ENCODE measurements at places on chromosomes 12 and 14.

- no peak for DNase-seq
Observed at GRCh38 chr12:96225044-96225855, 31.1 kb downstream of the ELK3 start.

DNA sequence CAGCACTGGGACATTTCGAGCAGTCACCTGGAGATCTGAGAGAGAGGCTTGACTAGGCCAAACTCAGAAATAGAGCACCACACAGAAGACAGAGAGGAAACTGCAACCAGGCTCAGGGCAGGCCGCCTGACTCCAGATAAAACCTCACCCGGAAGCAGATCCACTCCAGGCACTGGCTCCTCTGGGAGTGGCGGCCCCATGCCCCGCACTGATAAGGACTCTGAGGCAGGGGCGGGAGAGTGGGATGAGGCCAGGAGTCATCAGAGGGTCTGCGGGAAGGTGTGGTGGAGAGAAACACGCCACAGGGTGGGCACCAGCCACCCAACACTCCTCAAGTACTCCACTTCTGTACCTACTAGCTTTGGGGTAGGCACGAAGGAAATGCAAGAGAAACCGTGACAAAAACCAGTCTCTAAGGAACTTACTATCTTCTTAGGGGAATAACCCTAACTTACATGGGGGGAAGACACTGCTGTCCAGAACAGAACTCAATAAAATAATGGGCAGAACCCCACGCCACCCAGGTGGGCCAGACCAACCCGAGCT, 71.3 kb downstream of the CHGA start:
- DNase-seq, result no peak

DNA sequence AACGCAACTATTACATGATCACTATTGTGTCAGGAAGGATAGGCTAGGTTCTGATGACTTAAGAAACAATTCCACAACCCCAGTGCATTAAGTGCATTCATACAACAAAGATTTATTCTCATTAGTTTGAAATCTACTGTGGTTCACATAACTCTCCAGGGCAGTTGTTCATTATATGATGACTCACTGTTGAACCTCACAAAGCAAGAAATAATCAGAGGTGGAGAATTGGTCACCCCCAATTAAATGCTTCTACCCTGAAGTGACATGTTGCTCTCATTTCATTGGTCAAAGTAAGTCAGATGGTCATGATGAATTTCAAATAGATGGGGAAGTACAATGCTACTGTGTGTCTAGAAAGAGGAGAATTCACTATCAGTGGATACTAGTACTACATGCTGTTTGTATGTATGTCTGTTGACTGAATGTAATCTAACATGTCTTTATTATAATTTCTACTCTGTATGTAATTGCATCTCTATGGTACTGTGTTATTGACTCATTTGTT, 6.1 kb upstream of the HELB start:
- DNase-seq, result no peak

DNA sequence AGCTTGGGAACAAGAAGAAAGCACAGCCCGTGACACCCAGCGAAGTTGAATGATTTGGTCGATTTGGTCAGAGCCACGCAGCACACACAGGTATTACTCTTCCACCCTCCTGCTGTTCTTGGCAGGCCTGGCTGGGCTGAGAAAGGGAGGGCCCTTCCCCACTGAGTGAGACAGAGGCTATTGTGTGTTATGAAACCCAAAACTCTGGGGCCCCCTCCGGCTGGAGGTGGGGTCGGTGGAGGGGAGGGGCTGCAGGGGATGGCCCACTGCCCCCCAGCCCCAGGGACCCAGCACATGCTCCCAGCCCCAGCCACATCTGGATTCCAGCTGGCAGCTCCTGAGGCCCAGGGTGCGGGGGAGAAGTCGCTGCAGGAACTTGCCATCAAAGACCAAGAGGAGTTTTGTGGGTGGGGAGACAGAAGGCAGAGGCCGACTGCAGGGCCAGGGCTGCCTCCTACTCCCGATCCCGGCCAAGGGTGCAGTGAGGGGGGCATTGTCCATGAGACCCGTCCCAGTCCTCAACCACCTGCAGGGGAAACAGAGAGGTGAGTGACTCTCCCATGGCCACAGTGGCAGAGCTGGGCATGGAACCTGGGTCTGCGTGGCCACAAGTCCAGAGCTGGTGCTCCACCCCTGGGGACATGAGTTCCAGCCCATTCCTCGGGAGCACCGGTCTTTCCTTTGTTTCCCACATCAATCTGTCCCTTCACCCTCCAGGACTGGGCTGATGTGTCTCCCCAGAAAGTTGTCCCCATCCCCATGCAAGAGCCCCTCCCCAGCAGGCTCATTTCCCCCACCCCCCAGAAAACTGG, 8.7 kb downstream of the TMEM119 start:
- no peak for DNase-seq

DNA sequence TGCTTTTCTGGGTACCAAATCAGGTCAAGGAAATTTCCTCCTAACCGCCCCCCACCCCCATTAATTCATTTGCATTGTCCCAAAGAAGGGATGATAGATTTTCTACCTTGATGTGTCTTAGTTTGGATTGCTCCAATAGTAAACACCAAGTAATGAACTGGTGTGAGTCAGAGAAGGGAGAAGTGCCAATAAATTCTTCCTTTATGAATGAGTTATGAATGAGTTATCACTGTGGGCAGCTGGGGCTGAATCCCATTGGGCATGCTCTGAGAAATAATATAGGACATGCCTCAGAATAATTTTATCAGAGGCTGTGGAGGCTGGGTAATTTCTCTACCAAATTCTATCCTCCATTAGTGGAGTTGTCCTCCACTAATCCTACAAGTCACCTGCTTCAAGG, 277.9 kb upstream of the FLRT2 start:
- DNase-seq, result no peak

- no peak for DNase-seq
Observed at GRCh38 chr12:2323532-2324255, 270.9 kb downstream of the CACNA1C start.

DNA sequence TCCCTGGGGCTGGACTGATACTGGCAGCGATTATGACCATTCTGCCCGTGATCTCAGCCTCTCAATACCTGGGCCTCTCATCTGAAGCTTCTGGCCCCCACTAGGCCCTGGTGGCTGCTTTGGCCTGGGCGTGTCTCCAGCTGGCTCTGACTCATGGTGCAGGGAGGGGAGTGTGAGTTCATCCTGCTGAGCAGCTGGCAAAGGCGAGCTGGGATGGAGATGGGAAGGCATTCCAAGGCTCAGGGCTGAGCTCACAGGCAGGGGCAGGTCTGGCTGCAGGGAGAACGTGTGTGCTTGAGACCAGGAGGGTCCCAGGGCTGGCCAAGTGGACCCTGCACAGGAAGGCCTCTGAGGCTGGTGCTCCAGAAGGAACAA, 221.8 kb downstream of the TMEM121 start:
- DNase-seq, result no peak

GRCh38 chr14:55650992-55651391, 71.0 kb downstream of the KTN1 start:
- DNase-seq, result no peak

GRCh38 chr12:63876980-63877379, 32.5 kb downstream of the SRGAP1 start:
- DNase-seq, result no peak

DNA sequence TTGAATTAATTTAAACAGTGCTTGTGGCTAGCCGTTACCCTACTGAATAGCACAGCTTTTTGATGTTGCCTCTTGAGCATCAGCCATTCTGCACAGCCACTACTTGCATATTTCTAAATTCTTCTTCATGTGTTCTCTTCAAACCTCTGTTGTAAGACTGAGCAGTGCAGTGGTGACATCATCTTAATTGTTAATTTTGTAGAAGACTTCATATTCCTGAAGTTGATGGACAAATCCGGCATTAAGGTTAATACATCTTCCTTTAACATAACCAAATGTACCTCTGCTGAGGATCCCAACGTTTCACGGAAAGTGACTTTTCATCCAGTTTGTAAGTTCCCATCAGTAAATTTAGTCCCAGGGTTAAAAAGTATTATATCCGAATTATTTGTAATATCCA, 25.6 kb downstream of the SENP1 start:
- DNase-seq, result no peak

GRCh38 chr14:77088219-77088618, 9.8 kb upstream of the CIPC start:
- no peak for DNase-seq

- no peak for DNase-seq
Observed at GRCh38 chr14:95601650-95602049, 66.8 kb downstream of the GLRX5 start.

DNA sequence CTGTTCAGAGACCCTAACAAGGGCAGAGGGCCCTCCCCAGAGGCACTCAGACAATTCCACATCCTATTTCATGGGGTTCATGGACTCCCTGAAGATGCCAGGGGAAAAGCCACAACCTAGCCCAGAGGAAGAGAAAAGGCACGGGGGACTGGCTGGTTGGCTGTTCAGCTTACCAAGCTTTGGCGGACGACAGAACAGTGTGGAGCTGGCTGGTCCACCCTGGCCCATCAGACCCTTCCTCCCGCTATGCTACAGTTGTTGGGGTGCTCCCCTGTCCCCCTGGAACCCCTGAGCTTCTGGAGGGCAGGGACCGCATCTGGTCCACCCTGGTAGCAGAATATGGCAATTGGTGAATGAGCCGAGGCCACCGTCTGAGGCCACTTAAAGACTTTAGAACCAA, 6.3 kb downstream of the TESC start:
- no peak for DNase-seq

DNA sequence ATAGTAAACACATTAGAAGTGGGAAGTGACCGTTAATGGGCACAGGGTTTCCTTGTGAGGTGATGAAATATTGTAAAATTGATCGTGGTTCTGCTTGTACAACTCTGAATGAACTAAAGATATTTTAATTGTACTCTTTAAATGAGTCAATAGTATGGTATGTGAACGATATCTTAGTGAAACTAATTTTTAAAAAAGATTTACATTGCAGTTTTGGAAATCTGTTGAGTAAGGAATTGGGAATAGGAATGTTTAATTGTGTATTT, 1.7 kb downstream of the ZNF410 start:
- DNase-seq, result no peak

DNA sequence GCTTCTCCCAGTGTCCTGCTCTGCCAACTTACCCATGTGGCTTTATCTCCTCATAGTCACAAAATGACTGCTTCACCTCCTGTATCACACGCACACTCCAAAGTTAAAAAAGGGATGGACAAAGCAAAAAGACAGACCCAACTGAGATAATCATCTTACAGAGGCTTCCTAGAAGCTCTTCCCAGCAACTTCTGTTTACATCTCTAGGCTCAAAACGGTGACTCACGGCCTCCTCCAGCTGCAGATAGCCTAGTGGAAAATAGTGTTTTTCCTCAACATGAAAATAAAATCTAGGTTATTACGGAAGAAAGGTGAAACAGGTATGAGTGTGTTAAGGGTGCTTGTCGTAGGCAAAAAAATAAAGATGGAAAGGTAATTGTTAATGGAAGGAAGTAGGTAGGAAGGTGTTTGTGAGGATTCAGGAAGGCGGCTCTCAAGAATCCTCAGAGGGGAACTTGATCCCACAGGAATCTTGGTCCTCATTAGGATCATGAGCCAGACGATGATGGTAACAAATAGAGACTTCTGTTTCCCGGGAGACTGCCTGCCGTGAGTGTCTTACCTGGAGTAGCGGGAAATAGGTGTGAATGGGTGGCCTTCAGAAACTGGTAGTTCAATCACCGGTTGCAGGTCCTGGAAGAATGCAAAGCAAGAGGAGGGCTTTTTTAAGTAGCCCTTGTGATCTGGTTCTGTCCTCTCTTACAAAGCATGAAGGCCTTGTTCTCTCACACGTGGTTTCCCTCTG, 487.5 kb upstream of the TMEM132C start:
- DNase-seq, result no peak

- no peak for DNase-seq
Observed at GRCh38 chr14:75822522-75823141, 159.2 kb downstream of the TGFB3 start.

- DNase-seq, result no peak
Observed at GRCh38 chr14:105093038-105093430, 27.8 kb upstream of the GPR132 start.

- DNase-seq, result no peak
Observed at GRCh38 chr12:96265400-96265799, 71.2 kb downstream of the ELK3 start.

DNA sequence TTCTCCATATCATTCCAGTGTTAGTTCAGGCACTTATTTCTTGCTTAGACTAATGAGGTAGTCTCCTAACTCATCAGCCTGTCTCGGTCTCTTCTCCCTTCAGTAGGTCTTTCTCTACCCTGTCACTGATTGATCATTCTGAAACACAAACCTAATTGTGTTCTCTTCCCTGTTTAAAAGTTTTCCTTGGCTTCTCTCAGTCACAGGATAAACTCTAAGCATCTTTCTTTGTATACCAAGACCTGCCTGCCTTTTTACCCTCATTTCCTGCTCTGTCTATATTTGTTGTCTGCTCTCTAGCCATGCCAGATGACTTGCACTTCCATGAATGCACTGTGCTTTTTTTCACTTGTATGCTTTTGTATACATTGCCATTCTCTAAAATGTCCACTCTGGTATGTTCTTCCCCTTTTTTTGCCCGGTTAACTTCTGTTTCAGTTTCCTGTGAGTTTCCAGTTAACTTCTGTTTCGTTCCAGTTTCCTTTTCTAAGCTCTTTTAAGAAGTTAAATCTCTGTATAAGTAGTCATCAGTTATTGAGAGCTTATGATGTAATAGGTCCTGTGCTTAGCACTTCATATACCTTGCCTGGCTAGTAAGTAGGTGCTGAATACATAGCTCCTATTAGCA, 12.8 kb downstream of the DIP2B start:
- DNase-seq, result no peak

GRCh38 chr12:89861086-89861485, 152.4 kb upstream of the ATP2B1 start:
- no peak for DNase-seq

DNA sequence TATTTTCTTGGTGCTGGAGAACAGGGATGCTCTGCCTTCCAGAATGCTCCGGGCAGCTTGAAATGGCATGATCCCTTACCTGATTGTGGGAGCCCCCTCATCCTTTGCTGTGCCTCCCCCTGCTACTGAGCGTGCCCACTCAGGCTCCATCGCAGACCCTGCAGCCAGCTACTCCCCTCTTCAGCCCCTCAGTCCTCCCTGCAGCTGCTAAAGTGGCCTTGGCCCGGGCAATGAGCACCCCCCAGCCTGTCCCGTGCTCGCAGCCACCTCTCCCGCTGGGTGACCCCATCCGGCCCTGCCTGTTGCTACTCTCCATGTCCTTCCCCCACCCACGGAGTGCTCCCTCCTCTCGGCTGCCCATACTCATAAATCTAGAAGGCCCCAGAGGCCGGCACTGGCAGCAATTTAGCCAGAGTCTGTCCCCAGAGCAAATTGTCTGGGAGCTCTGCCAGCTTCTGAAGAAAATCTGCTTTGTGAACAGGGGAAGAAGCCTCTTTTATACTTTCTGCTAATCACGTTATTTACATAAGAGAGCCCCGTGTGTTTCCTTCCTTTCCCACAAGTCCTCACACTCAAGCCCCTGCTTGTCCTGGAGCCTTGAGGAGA, 143.7 kb upstream of the FRMD6 start:
- DNase-seq, result no peak

Data from stimulated activated CD8-positive, alpha-beta memory T cell treated with anti-CD3 and anti-CD28 coated beads, Interleukin-4, amount 100 ng/mL, for 1 hour (primary cell).